Nasal cavity respiratory epithelium epithelial cell of viscerocranial mucosa (primary cell): ENCODE measurements at places on chromosomes 6 and 20. TPM values are rescaled to one million over a fixed set of nuclear protein-coding genes. Genes with fewer than 3 reads are reported as not detected.

Gene FUT9
- under 0.01 TPM in 1 of 2 replicates, not detected in the other for total RNA-seq

Gene TFAP2A
- total RNA-seq = 10.9 and 23.2 TPM in 2 replicates

Gene FILIP1
- total RNA-seq = under 0.01 and 0.14 TPM in 2 replicates

Gene OSER1
- 41.8 and 71.1 TPM in 2 replicates for total RNA-seq

Gene VAPB
- 13.7 and 44.9 TPM in 2 replicates for total RNA-seq

Gene TMEM217
- 0.68 and 1.5 TPM in 2 replicates for total RNA-seq

Gene TBXT
- total RNA-seq = not detected in 2 replicates

Gene SNAI1
- 0.07 TPM in 1 of 2 replicates, not detected in the other for total RNA-seq

Gene CCN6
- not detected in 2 replicates for total RNA-seq

Gene ZNF165
- 3.6 and 7.5 TPM in 2 replicates for total RNA-seq

Gene DST
- 1,243 and 1,265 TPM in 2 replicates for total RNA-seq

Gene LIN28B
- total RNA-seq = not detected in 2 replicates

Gene SNAP25
- not detected in 2 replicates for total RNA-seq

Gene TMEM244
- not detected in 2 replicates for total RNA-seq

Gene ROS1
- total RNA-seq = under 0.01 and 0.57 TPM in 2 replicates

Gene RBM24
- 0.93 and 1.4 TPM in 2 replicates for total RNA-seq

Gene LST1
- not detected in 2 replicates for total RNA-seq

Gene SPTLC3
- 4.1 and 7.3 TPM in 2 replicates for total RNA-seq

Gene NRSN1
- total RNA-seq = not detected in 2 replicates

Gene TRIM40
- not detected in 2 replicates for total RNA-seq

Gene BACH2
- total RNA-seq = 0.68 and 5.1 TPM in 2 replicates

Gene PARD6B
- 14.8 and 19.1 TPM in 2 replicates for total RNA-seq

Gene UNC93A
- total RNA-seq = not detected in 2 replicates

Gene LRRC73
- total RNA-seq = 0.14 and 0.34 TPM in 2 replicates

Gene CRYBG1
- total RNA-seq = 58.4 and 99.2 TPM in 2 replicates

Gene PAX1
- not detected in 2 replicates for total RNA-seq

Gene SLC22A16
- total RNA-seq = not detected in 2 replicates

Gene HLA-DPA1
- 0.14 TPM in 1 of 2 replicates, not detected in the other for total RNA-seq

Gene SIGLEC1
- total RNA-seq = not detected in 2 replicates

Gene HLA-DRB1
- total RNA-seq = 0.21 TPM in 1 of 2 replicates, not detected in the other

Gene MYCT1
- total RNA-seq = under 0.01 and 0.07 TPM in 2 replicates

Gene BEND3
- total RNA-seq = 5.1 and 11.2 TPM in 2 replicates

Gene PPIL4
- total RNA-seq = 37.9 and 38.3 TPM in 2 replicates

Gene GJA10
- total RNA-seq = not detected in 2 replicates

Gene TPBG
- 134 and 143 TPM in 2 replicates for total RNA-seq

Gene MUCL3
- not detected in 2 replicates for total RNA-seq

Gene EPPIN
- total RNA-seq = not detected in 2 replicates

Gene LY6G5C
- 0.07 TPM in 1 of 2 replicates, not detected in the other for total RNA-seq

Gene NFS1
- 37.9 and 46.5 TPM in 2 replicates for total RNA-seq

Gene CDH22
- total RNA-seq = not detected in 2 replicates

Gene HDGFL1
- total RNA-seq = not detected in 2 replicates

Gene RNF144B
- total RNA-seq = 142 and 179 TPM in 2 replicates
